MG63 (cell line): ENCODE measurements at places on chromosomes 1 and 21. TPM values are rescaled to one million over a fixed set of nuclear protein-coding genes. Genes with fewer than 3 reads are reported as not detected.
A peak's percentile ranks its signal among the peaks of the same experiment; 100 is the strongest.

LYST gene
- 7.0 and 7.8 TPM in 2 replicates for total RNA-seq

CELA3B gene
- total RNA-seq, result not detected in 2 replicates

- DNase-seq, result peak; percentile 8
Observed at GRCh38 chr1:5455056-5455455, 537.2 kb downstream of the NPHP4 start.

GRCh38 chr1:106278716-106279115 lies 777.8 kb upstream of the PRMT6 start:
- no peak for DNase-seq

SPRR2A gene
- not detected in 2 replicates for total RNA-seq

PRAMEF4 gene
- total RNA-seq, result not detected in 2 replicates

DNA sequence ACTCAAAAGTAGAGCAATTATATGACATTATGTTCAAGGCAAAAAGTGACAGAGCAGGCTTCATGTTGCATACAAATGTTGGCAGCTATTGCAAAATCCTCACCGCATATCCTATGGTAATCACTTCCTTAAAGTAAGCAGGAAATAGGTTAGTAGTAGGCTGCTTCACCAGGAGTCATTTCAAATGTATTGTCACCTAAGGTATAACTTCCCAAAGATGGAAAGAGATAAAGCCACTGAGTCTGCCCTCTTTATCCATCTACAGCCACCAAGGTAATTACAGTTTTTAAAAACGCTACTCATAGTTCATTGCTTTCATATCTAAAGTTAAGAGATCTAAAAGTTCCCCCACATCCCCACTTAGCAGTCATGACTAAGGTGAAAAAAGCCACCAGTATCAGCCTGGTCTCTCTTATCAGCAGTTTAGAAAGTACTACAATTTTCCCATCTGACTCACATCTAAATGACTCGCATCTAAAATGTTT lies 31.6 kb upstream of the UBE2U start:
- DNase-seq, result no peak

KLHDC7A gene
- total RNA-seq, result 0.89 and 0.95 TPM in 2 replicates

PKNOX1 gene
- 29.6 and 35.9 TPM in 2 replicates for total RNA-seq

DNA sequence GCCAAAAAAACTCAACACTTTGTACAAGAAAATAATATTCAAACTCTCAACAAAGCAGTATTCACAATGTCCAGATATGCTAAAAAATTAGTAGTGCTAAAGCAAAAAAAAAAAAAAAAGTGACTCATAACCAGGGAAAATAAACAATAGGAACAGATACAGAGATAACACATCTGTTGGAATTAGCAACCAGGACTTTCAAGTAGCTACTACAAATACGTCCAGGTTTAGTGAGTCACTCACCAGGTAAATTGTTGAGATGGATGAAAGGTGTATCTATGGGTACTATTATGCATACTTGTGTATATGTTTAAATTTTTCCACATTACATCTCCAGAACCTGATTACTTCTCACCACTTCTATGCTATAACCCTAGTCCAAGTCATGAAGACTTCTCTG lies 144.8 kb upstream of the SLC35F3 start:
- no peak for DNase-seq

- no peak for DNase-seq
Observed at GRCh38 chr1:112304126-112304525, 91.9 kb upstream of the CTTNBP2NL start.

GRCh38 chr1:12436817-12437599 lies 181.0 kb downstream of the DHRS3 start:
- no peak for DNase-seq

DNA sequence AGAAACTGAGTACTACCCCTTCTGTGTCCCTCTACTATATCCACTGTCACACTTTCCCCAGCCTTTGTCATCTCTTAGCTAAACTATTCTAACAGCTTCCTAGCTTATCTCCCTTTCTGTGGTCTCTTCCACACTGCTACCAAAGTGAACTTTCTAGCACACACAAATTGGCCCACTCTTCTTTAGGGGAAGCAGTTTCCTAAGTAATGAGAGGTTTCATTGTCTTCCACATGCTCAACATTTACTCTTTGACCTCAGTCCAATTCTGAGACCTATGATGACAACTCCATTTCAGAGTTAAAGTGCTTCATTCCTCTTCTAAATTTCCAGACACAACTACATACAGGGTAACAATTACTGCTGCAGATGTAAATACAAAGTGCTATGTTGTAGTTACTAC lies 32.9 kb downstream of the SCYL3 start:
- DNase-seq, result no peak

- DNase-seq, result peak; percentile 83
Observed at GRCh38 chr1:9234223-9235095, at the start of gene H6PD. Gene H6PD (plus strand): TSS chr1:9234774. CDS start chr1:9244935, 10,161 bp downstream.

DNA sequence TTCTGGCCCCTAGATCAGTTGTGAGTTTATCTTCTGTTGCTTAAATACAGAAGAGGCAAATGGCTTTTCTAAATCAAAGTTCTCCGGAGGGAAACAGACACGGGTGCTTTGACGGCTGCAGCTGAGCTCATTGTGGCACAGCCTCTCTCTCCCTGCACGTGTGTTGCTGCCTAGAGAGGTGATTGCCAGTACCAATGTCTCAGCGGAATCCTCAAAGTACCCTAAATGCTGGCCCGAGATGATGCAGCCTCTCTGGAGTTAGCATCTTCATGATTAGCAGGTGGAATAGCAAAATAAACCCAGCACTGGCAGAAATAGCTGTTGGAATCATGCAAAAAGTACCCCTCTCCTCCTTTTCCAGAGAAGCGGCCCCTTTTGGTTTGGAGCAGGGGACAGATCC lies 192.2 kb downstream of the PRDM2 start:
- DNase-seq, result no peak

DNA sequence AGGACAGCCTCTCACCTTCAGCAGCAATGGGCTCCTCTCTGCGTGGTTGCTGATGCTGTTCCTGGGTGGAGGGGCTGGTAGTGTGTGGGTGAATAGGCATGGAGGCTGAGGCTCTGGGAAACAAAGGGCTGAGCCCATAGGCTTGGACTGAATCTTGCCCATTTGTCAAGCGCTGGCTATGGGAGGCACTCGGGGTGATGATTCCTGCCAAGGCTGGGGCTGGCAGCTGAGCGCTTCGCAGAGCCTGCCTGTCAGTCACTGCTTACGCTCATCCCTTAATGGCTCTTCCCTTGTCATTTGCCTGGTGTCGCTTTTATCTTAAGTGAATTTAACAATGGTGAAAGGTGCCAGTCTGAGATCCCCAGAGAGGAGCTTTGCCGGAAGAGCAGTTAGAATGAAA lies 353.3 kb downstream of the PBX1 start:
- DNase-seq, result no peak

DNA sequence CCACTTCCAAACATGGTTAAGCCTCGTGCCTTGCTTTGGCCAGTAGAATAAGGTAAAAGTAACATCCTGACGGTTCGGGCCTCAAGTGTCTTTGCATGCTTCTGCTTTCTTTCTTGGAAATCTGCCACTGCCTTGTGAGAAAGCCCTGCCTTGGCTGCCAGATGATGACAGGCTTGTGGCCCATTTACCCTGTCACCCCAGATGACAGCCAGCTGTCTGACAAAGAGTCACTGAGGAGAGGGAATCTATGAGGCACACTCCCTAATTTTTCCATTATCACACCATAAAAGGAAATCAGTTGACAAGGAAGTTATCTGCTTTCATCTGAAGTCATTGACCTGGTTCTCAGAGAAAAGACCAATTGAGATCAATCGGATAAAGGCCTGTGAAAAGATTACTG lies 199.8 kb downstream of the USH2A start:
- DNase-seq, result no peak

- no peak for DNase-seq
Observed at GRCh38 chr1:38733761-38734160, 125.8 kb downstream of the RRAGC start.

DNA sequence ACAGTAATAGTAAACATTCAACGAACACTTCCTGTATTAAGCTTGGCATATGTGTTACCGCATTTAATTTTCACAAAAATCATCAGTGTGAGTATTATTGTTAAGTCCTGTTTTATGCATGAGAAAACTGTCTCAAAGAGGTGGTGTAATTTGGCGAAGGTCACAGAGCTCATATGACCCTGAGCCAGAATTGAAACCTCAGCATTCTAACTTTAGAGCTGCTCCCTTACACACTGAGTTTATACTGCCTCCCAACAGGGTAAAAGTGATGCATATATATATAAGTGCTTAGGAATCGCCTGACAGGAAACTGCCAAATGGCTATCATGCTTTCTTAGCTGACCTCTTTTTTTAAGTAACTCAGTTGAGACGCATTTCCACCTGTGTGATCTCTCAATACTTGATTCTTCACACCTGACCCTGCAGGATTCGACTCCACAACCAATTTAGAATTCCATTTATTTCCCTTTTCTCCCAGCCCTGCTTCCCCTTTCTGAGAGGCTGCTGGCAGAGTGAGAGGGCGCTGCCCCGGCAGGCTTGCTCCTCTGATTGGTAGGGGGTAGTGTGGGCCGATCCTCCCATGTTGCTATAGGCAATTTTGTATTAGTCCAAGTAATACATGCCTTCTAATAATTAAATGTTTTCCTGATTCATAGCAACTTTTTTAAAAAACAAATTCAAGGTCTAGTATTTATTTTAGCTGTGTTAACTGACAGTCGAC lies 40.5 kb downstream of the ZBTB40 start:
- DNase-seq, result no peak

MCOLN3 gene
- 0.35 and 0.82 TPM in 2 replicates for total RNA-seq

KCNJ6 gene
- not detected in 2 replicates for total RNA-seq

SEC16B gene
- 0.72 and 3.5 TPM in 2 replicates for total RNA-seq

- peak; percentile 32 for DNase-seq
Observed at GRCh38 chr1:214698559-214698958, 95.6 kb downstream of the CENPF start.

SLC1A7 gene
- total RNA-seq, result not detected in 2 replicates

GRCh38 chr1:55070293-55071164 lies 31.2 kb downstream of the PCSK9 start:
- no peak for DNase-seq

GRCh38 chr1:31243501-31244286 lies 4.0 kb upstream of the NKAIN1 start:
- DNase-seq, result peak; percentile 52

PTGFR gene
- total RNA-seq, result 11.1 and 22.3 TPM in 2 replicates

DNA sequence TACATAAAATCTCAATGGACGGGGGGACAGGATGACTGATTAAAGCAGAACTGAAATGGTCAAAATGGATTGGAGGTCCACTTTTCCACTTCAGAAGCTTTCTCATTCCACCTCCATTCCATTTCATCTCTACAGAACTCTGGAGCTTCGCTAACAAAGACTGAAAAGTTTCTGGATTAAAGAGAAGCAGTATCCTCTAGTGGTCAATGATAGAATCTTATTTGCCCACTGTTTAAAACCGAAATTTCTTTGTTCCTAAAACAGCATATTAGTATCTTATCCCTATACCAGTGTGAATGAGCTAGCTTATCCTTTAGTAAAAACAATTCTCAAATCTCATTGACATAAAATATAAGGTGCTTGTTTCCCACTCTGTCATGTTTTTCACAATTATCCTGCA lies 890.6 kb downstream of the KCNT2 start:
- no peak for DNase-seq

DNA sequence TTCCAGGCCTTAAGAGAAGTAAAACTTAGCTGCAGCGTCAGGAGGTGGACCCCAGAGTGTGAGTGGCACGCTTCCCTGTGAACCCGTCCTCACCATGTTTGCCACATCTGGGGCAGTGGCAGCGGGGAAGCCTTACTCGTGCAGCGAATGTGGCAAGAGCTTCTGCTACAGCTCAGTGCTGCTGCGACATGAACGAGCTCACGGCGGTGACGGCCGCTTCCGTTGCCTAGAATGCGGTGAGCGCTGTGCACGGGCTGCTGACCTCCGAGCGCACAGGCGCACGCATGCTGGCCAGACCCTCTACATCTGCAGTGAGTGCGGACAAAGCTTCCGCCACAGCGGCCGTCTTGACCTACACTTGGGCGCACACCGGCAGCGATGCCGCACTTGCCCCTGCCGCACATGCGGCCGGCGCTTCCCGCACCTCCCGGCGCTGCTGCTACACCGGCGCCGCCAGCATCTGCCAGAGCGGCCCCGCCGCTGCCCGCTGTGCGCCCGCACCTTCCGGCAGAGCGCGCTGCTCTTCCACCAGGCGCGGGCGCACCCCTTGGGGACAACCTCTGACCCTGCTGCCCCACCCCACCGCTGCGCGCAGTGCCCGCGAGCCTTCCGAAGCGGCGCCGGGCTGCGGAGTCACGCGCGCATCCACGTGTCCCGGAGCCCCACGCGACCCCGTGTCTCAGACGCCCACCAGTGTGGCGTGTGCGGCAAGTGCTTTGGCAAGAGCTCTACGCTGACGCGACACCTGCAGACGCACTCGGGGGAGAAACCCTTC lies 9.3 kb downstream of the ZNF672 start:
- no peak for DNase-seq
